ENCODE measurements at places on chromosomes 5 and 9. TPM values are rescaled to one million over a fixed set of nuclear protein-coding genes. Genes with fewer than 3 reads are reported as not detected.

IL4 gene
- total RNA-seq, result not detected

DNA sequence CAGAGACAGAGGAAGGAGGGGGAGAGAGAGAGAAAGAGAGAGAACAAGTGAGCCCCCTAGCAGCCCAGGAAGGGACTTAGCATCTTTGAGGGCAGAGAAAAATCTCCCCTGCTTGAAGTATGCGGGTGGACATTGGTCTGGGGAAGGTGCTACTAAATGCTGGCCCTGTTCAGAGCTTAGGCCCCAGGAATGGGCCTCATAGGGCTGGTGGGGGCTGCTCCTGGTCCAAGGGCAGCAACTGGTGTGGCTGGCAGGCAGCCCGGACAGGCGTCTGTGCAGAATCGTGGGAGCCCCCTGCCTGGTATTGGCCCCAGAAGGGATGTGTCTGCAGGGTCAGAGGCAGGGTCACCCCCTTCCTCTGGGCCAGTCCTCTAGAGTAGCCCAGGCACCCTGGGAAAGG, 47.8 kb upstream of the SUSD3 start:
- DNase-seq, result no peak
- H3K27ac ChIP-seq, result no peak overlapping the region
- no peaks in the 10 kb centered on the region for H3K27me3 ChIP-seq
- H3K4me3 ChIP-seq, result no peak overlapping the region
- H3K4me1 ChIP-seq, result no peaks in the 10 kb centered on the region
- no peaks in the 10 kb centered on the region for H3K36me3 ChIP-seq

LCN2 gene
- total RNA-seq, result 3.6 TPM

SLC36A3 gene
- total RNA-seq, result not detected
